ENCODE measurements at places on chromosomes 13 and 19.
A peak's percentile ranks its signal among the peaks of the same experiment; 100 is the strongest.

- no peak overlapping the region for H3K27ac ChIP-seq
- peak overlapping the region; percentile 64 for H3K4me3 ChIP-seq
- no peaks in the 10 kb centered on the region for H3K36me3 ChIP-seq
- H3K27me3 ChIP-seq, result peaks cover 20% of the 10 kb centered on the region
Measured at GRCh38 chr19:40191836-40192646, 815 bp downstream of the MAP3K10 start.

DNA sequence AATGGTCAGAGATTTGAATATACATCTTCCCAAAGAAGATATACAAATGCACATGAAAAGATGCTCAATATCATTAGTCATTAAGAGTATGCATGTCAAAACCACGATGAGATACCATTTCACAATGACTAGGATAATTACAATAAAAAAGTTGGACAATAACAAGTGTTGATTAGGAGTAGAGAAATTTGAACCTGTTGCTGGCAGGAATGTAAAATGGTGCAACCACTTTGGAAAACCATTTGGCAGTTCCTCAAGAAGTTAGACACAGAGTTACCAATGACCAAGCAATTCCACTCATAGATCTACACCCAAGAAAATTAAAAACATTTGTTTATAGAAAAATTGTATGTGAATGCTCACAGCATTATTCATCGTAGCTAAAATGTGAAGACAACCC is 33.2 kb upstream of the STARD13 start:
- peaks cover 20% of the 10 kb centered on the region for H3K4me1 ChIP-seq
- no peaks in the 10 kb centered on the region for H3K36me3 ChIP-seq
- H3K27ac ChIP-seq, result no peak overlapping the region
- DNase-seq, result no peak
- no peaks in the 10 kb centered on the region for H3K27me3 ChIP-seq
- no peak overlapping the region for H3K4me3 ChIP-seq

DNA sequence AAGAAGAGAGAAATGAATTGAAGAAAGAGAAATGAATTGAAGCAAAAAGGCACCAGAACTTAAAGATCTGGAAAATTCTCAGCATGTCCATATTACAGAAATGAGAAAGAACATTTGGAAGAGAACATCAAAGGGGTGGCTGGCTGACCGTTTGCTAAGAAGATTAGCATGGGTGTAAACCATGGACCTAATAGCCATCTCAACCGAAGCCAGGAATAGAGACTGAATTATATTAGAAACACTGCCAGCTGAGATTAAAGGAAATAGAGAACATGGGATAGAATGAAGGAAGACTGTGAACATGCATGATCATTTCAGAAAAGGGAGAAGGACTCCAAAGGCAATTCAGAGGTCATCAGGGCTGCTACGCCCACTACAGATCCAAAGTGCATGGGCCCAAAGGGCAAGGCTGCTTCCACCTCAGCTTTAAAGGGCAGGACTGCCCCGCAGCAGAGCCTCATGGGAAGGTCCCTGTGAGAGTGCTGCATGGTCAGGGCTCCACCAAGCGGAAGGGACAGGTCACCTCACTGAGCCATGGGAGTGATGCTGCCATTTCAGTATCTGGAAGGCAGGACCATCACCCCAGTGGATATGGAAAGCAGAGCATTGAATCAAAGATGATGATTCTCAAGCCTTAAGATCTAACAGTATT is 23.1 kb downstream of the FNDC3A start:
- H3K27ac ChIP-seq, result no peak overlapping the region
- DNase-seq, result no peak
- H3K4me3 ChIP-seq, result no peak overlapping the region

- peaks cover 38% of the 10 kb centered on the region for H3K4me1 ChIP-seq
- peak overlapping the region; percentile 84 for H3K4me3 ChIP-seq
- peak overlapping the region; percentile 97 for H3K27ac ChIP-seq
- DNase-seq, result no peak
- H3K36me3 ChIP-seq, result peaks cover 22% of the 10 kb centered on the region
Measured at GRCh38 chr19:7099597-7099921, 30.1 kb downstream of the ZNF557 start.

- H3K4me3 ChIP-seq, result no peak overlapping the region
- no peak for DNase-seq
- no peaks in the 10 kb centered on the region for H3K27me3 ChIP-seq
- no peaks in the 10 kb centered on the region for H3K36me3 ChIP-seq
- H3K4me1 ChIP-seq, result peaks cover 34% of the 10 kb centered on the region
- no peak overlapping the region for H3K27ac ChIP-seq
Measured at GRCh38 chr13:29707876-29708543, 112.5 kb upstream of the SLC7A1 start.

DNA sequence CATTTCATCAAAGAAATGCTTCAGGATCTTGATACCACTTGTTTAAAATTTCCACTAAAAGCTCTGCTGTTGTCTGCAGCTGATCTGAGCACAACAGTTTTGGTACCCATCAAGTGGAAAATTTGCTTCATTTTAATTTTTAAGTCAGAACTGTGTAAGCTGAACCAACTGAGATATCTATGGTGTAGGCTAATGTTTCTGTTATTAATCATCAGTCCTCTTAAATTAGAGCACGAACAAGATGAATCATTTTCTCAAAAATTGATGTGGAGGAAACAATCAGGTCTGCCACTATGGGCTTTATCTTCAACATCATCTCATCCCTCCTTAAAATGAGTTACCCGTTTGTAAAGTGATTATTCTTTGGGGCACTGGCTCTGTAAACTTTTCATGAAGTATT is 221.5 kb upstream of the NBEA start:
- no peaks in the 10 kb centered on the region for H3K36me3 ChIP-seq
- H3K4me1 ChIP-seq, result peaks cover 17% of the 10 kb centered on the region
- H3K4me3 ChIP-seq, result no peak overlapping the region
- H3K27me3 ChIP-seq, result no peaks in the 10 kb centered on the region
